ENCODE measurements at places on chromosomes 13 and 19.

DNA sequence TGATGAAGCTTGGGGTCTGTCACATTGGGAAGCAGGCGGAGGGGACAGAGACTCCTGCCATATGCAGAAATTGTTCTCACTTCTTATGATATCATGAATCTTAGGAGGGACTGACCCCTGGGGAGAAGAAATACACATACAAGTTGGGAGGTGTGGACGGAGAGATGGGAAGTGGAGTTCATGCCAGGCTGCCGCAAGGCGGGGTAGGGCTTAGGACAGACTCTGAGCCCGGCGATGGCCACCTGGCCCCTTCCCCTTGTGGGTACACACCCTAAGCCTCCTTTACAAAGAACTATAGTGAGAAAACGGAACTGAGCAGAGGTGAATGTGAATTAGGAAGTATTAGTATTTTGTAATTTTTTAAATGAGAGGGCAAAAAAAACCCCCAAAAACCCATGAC is 177.0 kb upstream of the IRS2 start:
- DNase-seq = no peak

DNA sequence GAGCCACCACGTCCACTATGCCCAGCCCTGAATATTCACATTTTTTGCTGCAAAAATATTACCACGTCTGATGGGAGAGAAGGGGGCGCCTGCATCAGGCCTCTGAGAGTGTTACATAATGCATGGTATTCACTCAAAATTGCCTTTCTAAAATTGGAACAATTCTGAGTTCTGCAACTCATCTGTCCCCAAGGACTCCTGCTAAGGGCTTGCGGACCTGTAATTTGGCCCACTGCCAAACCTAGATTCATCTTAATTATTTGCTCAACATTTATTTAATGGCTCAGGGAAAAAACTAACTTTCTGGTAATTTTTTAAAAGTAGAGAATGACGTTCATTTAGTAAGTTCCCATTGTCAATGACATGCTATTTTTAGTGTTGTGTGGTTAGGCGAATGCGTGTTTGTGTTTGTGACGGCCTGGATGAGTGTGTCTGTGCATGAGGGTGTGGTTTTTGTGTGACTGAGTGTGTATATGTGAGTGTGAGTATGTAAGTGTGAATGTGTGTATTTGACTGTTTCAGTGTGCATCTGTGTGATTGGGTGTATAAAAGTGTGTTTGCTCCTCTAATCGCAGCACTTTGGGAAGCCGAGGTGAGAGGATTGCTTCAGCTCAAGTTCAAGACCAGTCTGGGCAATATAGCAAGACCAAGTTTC is 8.8 kb downstream of the INAFM1 start:
- DNase-seq = no peak

GRCh38 chr19:32032561-32032960 is 312.8 kb upstream of the ZNF507 start:
- DNase-seq = no peak

GRCh38 chr19:13610039-13610691 is 103.9 kb upstream of the CACNA1A start:
- DNase-seq = no peak

DNA sequence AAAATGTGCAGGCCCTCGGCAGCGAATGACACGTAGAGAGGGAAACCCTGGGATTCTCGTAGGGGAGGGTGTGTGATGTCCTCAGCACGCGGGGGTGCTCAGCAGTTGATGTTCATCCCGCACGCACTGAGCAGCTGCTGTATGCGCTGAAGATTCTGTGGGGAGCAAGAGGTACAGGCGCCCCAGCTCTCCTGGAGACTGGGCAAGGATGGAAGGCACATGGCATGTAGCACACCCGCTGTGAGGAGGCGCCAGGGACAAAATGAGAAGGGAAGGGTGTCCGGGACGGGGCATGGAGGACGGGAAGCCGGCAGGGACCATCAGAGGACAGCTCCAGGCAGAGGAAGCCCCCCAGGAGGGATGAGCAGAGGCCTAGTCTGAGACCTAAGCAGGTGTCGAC is 15.4 kb downstream of the ATP11A start:
- DNase-seq = no peak

DNA sequence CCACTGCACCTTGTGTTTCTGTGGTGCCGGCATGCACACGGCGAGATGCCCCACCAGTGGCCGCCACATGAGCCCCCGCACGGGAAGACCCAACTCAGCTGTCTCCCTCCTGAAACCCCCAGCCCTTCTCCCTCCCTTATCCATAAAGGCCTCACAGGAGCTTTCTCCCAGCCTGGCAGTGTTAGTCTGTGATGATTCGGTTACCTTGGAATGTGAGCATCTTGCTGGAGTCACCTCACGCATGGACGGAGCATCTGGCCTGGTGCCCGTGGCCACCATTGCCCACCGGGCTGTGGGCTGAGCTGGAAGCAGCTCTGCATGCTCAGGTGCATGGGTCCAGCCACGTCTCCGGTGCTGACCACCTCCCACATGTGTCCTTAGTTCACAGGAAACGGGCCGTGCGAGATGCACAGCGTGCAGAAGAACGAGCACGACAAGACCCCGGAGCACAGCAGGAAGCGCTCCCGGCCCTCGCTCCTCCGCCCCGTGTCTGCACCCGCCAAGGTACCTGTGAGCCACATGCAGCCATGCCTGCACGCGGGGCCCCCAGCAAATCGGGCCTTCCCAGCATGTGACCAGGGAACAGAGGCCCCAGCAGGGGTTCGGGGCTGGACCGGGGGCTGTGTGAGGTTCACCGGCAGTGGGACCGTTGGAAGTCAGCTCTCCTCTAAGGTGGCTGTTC is 22.0 kb downstream of the SIN3B start:
- DNase-seq = peak; percentile 70

GRCh38 chr13:53743906-53744305 is 715.3 kb downstream of the OLFM4 start:
- no peak for DNase-seq

- peak; percentile 2 for DNase-seq
These were observed 82.0 kb downstream of the PCDH9 start for GRCh38 chr13:67148161-67148571.

DNA sequence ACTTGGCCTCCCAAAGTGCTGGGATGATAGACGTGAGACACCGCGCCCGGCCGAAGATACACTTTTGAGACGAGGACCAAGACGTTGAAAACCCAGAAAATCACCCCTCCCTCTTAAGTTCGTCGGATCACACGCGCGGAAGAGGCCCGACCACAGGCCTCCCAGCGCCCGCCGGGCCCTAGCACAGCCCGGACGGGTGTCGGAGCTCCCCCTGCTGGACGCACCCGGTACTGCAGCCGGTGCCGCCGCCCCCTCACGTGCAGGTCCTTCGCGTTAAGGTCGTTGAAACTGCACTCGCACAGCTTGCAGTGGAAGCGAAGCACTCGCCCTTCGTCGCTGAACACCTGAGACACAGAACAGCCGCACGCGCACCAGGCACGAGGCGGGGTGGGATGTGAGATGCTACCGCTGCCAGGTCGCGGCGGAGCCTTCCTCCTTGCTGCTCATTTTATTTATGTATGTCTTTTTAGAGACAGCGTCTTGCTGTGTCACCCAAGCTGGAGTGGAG is 35.7 kb upstream of the MATK start:
- DNase-seq = peak; percentile 85

DNA sequence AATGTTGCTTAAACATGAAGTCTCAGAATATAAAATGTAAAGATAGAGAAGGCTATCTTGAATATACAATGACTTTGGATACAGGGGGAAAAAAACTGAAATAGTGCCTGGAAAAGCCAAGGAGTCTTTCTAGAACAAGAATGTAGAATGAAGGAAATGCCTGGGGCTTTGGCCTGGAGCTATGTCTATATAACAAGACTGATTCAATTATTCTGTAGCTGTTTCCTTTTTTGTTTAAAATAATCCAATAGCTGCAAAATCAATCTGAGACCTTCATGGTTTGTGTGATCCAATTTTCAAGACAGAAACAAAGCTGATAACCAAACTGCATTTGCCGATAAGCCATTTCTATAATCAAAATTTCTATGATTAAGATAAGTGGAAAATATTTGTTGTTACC is 530.9 kb upstream of the NBEA start:
- DNase-seq = no peak

DNA sequence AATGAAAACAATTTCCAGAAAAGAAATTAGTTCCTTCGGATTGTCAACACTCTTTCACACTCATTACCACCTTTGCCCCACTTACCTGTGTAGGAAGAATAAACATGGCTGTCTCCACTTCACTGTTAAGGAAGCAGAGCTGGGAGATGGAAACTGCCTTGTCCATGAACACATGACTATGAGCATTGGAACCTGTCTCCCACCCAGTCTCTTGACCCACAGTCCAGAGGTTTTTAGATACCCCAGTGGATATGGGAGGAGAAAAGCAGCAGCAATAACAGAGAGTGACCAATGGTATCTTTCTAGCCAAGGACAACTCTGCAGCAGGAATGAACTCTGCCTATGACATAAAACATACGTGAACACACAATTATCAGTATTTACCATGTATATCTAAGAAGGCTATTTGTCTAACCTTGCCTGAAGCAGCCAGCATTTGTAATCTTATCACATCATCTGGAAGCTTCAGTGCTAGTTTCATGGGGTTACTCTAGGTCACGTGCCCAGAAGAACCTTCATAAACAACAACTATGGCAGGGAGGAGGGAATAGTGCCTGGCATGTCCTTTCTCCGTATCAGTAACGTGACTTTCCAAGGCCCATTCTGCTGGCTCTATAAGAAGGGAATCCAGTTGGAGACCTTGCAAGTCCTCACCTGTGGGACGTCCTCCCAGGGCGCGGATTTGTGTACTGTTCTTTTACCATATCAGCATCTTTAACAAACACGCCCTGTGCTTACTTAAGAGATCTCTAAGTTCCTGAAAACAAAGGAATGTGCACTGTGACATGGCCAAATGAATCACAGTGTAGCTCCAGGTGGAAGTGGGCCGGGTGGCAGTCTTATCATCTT is 221.8 kb upstream of the UBL3 start:
- DNase-seq = no peak

DNA sequence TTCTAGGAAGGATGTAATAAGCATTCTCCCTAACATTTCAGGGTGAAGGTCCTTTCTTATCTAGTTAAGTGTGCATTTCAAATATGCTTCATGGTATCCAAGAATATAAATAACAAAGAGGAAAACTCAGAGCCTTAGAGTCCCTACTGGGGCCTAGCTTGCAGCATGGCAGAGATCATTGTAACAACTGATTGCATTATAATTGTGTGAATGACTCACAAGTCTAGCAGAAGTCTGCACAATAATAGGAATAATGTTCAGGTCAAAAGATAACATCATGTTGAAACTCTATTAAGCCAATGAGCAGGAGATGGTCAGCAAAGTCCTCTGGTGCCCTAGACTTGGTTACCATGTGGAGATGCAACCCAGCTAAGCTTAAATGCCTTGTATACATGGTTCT is 3.4 kb downstream of the POSTN start:
- DNase-seq = no peak

- no peak for DNase-seq
These were observed 12.1 kb upstream of the ANGPTL8 start for GRCh38 chr19:11227195-11227886.

GRCh38 chr13:108407495-108407894 is 138.0 kb downstream of the TNFSF13B start:
- no peak for DNase-seq

DNA sequence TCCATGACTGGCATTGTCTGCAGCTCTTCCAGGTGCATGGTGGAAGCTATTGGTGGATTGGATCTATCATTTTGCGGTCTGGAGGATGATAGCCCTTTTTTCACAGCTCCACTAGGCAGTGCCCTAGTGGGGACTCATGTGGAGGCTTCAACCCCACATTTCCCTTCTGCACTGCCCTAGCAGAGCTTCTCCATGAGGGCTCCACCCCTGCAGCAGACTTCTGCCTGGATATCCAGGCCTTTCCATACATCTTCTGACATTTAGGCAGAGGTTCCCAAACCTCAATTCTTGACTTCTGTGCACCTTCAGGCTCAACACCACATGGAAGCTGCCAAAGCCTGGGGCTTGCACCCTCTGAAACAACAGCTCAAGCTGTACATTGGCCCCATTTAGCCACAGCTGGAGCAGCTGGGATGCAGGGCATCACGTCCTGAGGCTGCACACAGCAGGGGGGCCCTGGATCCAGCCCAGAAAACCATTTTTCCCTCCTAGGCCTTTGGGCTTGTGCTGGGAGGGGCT is 800.2 kb upstream of the MIR17HG start:
- no peak for DNase-seq

GRCh38 chr19:29596080-29596727 is 9.9 kb upstream of the POP4 start:
- DNase-seq = no peak

DNA sequence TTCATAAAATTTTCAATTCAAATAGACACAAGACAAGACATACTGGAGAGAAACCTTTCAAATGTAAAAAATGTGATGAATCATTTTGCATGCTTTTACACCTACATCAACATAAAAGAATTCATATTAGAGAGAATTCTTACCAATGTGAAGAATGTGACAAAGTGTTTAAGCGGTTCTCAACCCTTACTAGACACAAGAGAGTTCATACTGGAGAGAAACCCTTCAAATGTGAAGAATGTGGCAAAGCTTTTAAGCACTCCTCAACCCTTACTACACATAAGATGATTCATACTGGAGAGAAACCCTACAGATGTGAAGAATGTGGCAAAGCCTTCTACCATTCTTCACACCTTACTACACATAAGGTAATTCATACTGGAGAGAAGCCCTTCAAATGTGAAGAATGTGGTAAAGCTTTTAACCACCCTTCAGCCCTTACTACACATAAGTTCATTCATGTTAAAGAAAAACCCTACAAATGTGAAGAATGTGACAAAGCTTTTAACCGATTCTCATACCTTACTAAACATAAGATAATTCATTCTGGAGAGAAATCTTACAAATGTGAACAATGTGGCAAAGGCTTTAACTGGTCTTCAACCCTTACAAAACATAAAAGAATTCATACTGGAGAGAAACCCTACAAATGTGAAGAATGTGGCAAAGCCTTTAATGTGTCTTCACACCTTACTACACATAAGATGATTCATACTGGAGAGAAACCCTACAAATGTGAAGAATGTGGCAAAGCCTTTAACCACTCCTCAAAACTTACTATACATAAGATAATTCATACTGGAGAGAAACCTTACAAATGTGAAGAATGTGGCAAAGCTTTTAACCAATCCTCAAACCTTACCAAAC is 24.6 kb upstream of the ZNF431 start:
- DNase-seq = no peak

- DNase-seq = no peak
These were observed 38.7 kb upstream of the PCDH8 start for GRCh38 chr13:52887165-52887564.

DNA sequence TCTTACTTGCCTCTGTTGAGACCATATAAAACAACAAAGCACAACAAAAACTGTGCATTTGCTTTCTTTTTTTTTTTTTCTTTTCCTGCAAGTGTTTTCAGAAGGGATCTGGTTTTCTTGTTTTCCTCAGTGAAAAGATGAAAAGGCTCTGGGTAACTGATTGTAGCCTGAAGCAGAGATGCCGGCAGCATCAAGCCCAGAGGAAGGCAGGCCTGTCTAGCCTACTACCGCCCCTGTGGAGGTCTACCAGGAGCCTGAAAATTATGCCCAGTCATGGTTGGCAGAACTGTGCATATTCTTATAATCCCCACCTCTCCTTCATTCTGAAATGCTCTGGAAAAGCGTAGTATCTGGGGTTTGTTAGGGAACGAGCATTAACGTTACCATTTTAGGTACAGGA is 32.6 kb upstream of the MEDAG start:
- no peak for DNase-seq

Measured in AG08396 (cell line).